ENCODE measurements at places on chromosomes 6 and 20.

- DNase-seq, result no peak
Observed at GRCh38 chr20:37598575-37599342, 71.1 kb upstream of the BLCAP start.

DNA sequence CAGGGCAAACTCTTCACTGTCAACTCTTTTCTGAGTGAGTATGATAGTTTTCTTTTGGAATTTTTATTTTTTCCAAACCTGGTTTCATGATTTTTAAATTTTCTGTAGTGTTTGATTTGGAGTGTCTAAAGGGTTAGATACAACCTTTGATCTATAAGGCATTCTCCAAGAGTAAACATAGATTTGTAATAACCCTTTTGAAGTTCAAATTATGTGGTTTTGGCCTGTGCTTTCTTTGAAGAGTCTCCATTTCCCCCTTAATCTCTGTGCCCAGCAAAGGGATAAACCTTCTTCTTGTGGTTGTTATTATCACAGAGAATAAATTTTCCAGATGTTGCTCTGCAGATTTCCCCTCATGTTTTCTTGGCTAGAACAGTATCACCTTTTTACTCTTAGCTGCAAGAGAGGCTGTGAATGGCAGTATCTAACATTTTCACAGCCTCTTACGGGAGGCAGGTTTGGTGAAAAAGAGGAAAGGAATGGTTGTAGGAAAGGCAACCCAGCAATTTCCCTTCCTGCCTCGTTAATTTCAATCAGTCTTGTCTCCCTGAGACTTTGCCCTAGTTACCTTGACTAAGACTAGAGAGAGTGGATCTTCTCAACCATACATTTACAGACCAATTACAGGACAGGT is 83.3 kb upstream of the AKIRIN2 start:
- no peak for DNase-seq

DNA sequence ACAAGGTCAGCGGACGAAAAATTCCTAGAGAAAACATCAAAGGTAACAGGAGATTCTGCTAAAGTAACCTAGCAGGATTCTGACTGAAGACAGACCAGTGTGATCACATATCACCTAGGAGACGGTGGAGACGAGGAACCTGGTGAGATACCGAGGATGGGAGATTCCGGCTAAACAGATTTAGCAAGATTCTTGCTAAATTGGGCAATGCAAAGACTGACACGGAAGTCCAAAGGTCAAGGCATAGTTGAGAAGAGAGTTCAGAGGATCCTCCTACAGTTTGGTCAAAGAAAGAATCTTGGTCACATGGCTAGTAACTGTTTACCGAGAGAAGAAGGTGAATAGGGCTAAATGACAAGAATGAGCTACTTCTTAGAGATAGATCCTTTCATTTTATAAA is 61.1 kb downstream of the TMEM170B start:
- no peak for DNase-seq

DNA sequence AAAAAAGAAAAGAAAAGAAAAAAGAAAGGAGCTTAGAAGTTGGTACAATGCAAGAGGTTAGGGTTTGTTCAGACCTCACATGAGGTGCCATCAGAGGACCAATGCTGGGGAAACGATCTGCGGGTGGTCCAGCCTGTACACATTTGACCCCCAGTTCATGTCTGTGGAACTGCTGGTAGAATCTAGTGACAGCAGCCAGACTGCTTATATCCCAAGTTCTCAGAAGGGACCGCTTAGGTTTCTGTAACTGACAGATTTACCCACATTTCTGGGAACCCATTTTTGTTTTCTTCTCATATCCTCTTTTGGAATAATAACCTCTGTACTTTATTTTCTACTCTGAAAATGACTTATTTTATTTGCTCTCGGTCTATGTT is 4.7 kb downstream of the PPP1R18 start:
- no peak for DNase-seq

- DNase-seq, result peak; percentile 54
Observed at GRCh38 chr6:159973951-159974350, 5.1 kb downstream of the IGF2R start.

DNA sequence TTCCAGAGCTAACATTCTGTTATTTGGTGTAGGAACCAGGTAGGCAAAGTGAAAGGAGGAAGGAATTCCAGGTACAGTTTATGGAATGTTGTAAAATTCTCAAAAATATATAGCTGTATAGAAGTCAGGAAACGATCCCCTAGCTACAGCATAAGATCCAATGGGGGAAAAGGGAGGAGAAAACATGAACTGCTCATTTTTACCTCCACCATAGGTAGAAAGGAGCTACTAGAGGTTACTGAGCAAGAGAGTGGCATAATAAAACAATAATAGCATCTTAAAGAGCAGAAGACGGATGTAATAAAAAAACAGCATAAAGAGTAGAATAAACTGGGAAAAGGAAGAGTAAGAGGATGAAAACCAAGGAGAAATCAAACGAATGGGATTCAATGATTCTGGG is 26.9 kb downstream of the EPB41L2 start:
- DNase-seq, result no peak

DNA sequence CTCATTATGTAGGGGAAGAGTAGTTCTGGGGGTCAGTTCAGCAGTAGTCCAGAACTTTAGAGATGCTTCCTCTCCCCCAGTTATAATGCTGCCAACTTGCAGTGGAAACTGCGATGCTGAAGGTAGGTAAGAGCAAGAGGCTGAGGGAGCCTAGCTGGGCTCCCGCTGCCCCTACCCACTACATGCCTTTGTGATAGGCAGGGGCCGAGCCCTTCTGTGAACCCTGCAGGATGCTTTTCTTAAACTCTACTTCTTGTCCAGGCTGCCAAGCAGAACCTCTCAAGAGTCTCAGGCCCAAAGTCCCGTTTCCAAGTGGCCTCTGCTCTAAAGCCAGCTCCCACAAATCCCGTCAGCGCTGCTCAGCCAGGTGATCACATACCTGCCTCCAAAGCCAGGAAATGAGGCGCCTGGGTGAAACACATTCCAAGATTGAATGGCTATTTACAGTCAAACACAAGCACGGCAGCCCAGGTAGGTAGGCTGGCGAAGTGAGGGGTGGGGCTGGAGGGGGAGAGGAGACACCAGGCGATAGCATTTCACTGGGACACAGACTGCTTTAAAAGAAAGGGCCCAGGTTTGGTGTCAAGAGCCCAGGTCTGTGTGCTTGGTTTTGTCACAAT is 150.7 kb downstream of the CD24 start:
- DNase-seq, result no peak

GRCh38 chr20:19995220-19995863 is 21.8 kb upstream of the NAA20 start:
- DNase-seq, result peak; percentile 64

- DNase-seq, result no peak
Observed at GRCh38 chr20:63745424-63745805, 5.8 kb downstream of the SLC2A4RG start.
